ENCODE measurements at places on chromosomes 12 and 14. TPM values are rescaled to one million over a fixed set of nuclear protein-coding genes. Genes with fewer than 3 reads are reported as not detected.

The AQP6 gene
- not detected for total RNA-seq

GRCh38 chr12:90295858-90296257 lies 587.2 kb upstream of the ATP2B1 start:
- no peak for DNase-seq
- H3K27ac ChIP-seq, result no peak overlapping the region
- no peaks in the 10 kb centered on the region for H3K27me3 ChIP-seq
- no peaks in the 10 kb centered on the region for H3K36me3 ChIP-seq

The CMTM5 gene
- not detected for total RNA-seq

DNA sequence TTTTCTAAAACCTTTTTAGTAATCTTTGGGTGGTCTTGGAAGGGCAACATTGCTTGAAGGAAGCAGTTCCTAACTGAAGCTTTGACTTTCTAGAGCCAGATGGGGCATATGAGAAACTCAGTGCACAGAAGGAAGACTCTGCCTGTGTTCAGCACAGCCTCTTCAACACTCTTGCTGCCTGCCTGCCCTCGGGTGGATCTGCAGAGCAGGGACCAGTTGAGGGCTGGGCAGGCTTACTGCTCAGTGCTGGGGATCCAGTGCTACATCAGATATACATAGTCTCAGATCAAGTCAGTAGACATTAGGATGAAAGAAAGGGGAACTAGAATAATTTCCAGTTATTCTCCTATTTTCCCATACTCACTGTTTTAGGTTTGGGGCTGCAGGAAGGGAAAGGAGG lies 29.5 kb upstream of the TMX1 start:
- H3K36me3 ChIP-seq, result no peaks in the 10 kb centered on the region
- H3K27ac ChIP-seq, result no peak overlapping the region
- H3K4me3 ChIP-seq, result no peak overlapping the region
- H3K27me3 ChIP-seq, result peaks cover 4% of the 10 kb centered on the region
- H3K4me1 ChIP-seq, result no peaks in the 10 kb centered on the region

- DNase-seq, result no peak
- H3K27me3 ChIP-seq, result no peaks in the 10 kb centered on the region
- H3K27ac ChIP-seq, result no peak overlapping the region
These were observed 15.6 kb downstream of the ERG28 start for GRCh38 chr14:75645056-75645455.

GRCh38 chr12:123421314-123421713 lies 15.2 kb downstream of the RILPL2 start:
- H3K27me3 ChIP-seq, result no peaks in the 10 kb centered on the region
- H3K4me3 ChIP-seq, result no peak overlapping the region
- DNase-seq, result no peak
- peaks cover 20% of the 10 kb centered on the region for H3K36me3 ChIP-seq
- H3K4me1 ChIP-seq, result no peaks in the 10 kb centered on the region

DNA sequence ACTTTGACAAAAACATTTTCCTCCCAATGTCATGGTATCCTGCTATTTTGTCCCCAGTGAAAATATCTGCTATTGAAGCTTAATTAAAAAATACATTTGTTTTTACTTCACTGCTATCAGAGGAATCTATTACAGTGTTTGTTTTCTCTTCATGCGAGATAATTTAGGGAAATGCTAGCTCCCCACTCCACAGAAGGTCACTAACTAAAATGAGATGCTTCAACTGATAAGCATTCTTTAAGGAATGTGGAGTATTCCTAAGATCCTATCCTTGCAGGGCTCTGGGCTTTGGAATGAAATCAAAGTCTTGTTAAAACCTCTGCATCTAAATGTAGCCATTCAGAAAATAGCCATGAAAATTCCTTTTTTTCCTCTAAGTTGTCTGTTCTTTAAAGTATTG lies 39.5 kb downstream of the PAX9 start:
- H3K36me3 ChIP-seq, result no peaks in the 10 kb centered on the region
- H3K4me3 ChIP-seq, result no peak overlapping the region
- no peak for DNase-seq

GRCh38 chr12:47359310-47360092 lies 279.7 kb upstream of the AMIGO2 start:
- peaks cover 75% of the 10 kb centered on the region for H3K4me1 ChIP-seq
- no peak for DNase-seq
- H3K36me3 ChIP-seq, result no peaks in the 10 kb centered on the region
- H3K4me3 ChIP-seq, result no peak overlapping the region
- no peaks in the 10 kb centered on the region for H3K27me3 ChIP-seq
- H3K27ac ChIP-seq, result peak overlapping the region; percentile 90

- no peak overlapping the region for H3K4me3 ChIP-seq
- H3K4me1 ChIP-seq, result peaks cover 6% of the 10 kb centered on the region
- no peaks in the 10 kb centered on the region for H3K27me3 ChIP-seq
- H3K27ac ChIP-seq, result no peak overlapping the region
- DNase-seq, result peak; percentile 32
These were observed 101.5 kb upstream of the USP15 start for GRCh38 chr12:62158461-62159360.

The NINJ2 gene
- 3.7 TPM for total RNA-seq

The PPP1R1A gene
- total RNA-seq, result not detected

GRCh38 chr14:50676814-50677516 lies 8.9 kb upstream of the SAV1 start:
- H3K4me3 ChIP-seq, result no peak overlapping the region
- H3K4me1 ChIP-seq, result no peaks in the 10 kb centered on the region
- no peaks in the 10 kb centered on the region for H3K27me3 ChIP-seq
- H3K36me3 ChIP-seq, result no peaks in the 10 kb centered on the region
- no peak overlapping the region for H3K27ac ChIP-seq
- no peak for DNase-seq

DNA sequence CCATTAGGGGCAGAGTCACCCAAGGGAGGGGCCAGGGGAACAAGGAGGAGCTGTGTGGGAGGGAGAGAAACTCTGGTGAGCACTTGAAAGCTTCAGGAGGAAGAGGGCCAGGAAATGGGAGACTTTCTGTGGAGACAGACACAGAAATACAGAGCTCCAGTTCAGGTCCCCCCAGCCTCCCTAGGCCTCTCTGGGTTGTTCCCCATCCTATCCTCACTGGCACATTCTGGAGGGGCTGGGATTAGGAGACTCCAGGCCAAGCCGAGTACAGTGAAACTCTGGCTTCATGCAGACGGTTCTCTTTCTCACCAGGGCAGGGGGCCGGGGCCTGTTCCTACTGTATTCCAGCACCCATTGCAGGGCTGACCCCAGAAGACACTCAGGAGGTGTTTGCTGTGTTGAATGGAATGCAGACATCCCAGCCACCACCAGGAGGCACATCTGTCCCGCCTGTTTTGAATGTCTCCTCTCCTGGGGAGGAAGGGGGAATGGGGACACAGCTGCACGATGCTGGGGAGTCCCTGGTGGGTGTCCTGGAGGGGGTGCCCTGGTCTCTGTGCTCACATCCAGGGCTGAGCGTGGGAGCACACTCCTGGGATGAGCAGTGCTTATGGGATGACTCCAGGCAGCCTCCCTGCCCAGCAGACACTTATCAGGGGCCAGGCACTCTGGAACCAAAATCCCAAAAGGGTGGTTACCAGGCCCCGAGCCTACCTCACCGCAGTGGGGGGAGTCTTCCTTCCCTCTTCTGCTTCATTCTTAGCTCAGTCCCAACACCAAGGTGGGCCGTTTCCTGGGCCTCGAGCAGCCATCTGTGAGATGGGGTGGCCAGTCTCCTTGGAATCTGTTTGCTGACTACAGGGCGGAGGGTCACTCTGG lies 5.5 kb upstream of the KRT84 start:
- H3K4me3 ChIP-seq, result no peak overlapping the region
- H3K4me1 ChIP-seq, result no peaks in the 10 kb centered on the region
- DNase-seq, result no peak
- no peak overlapping the region for H3K27ac ChIP-seq

DNA sequence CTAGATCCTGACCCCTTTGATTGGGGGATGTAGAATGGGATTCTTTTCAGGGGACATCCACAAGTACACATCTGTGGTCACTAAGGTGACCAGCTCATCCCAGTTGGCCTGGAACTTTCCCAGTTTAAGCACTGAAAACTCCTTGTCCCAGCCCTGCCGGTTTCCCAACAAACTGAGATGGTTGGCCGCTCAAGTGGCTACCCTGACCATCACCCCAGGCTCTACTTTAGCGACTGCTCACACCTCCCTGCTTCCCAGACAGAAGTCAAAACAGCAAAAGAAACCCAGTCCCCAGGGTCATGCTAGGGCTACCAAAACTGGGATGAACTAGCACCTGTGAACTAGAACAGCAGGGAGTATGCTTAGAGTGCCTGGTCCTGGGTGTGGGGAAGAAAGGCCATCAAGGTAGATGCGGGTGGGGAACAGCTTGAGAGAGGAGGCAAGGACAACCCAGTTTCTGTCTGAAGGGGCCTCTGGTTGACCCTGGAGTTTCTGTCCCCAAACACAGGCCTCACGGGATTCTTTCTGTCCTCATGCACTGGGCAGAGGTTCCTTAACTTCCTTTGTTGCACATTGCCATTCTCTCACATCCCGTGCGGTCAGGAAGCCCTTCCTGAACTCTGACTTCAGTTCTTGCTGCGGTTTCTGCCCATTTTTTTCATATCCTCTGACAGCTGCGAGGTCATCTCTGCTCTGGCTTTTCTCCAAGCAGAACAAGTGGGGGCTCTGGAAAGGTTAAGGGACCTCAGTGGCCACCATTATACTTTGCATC lies 1.6 kb downstream of the LTB4R start:
- peak; percentile 73 for DNase-seq
- H3K27me3 ChIP-seq, result no peaks in the 10 kb centered on the region
- H3K4me1 ChIP-seq, result peaks cover 68% of the 10 kb centered on the region
- peak overlapping the region; percentile 72 for H3K27ac ChIP-seq

The COX6A1 gene
- total RNA-seq, result 158 TPM

The RERGL gene
- total RNA-seq, result not detected

The RNASE1 gene
- 4.9 TPM for total RNA-seq

The LUM gene
- not detected for total RNA-seq

DNA sequence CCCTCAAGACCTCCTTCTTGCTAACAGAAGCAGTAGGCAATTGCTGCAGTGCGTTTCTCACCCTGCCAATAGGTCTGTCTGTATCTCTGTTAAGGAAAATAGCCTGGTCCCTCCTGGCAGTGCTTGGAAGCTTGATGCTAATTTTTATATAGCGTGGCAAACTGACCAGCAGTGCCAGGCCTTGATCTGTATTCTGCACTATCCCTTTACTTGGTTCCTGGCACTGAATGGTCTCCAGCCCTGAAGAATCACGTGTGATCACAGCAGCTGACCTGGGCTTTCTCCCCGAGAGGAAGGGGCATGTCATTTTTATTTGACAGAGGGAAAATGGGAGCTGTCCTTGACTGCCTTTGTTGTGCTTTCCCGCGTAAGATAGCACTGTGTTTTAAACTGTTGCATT lies 48.7 kb upstream of the TRAF3 start:
- H3K4me1 ChIP-seq, result no peaks in the 10 kb centered on the region
- H3K27ac ChIP-seq, result no peak overlapping the region
- DNase-seq, result no peak
- H3K27me3 ChIP-seq, result no peaks in the 10 kb centered on the region
- no peak overlapping the region for H3K4me3 ChIP-seq
- H3K36me3 ChIP-seq, result peaks cover 21% of the 10 kb centered on the region

- no peak for DNase-seq
- H3K36me3 ChIP-seq, result no peaks in the 10 kb centered on the region
- no peaks in the 10 kb centered on the region for H3K4me1 ChIP-seq
- no peaks in the 10 kb centered on the region for H3K27me3 ChIP-seq
- H3K4me3 ChIP-seq, result no peak overlapping the region
These were observed 136.4 kb upstream of the FAR2 start for GRCh38 chr12:29012673-29013072.

DNA sequence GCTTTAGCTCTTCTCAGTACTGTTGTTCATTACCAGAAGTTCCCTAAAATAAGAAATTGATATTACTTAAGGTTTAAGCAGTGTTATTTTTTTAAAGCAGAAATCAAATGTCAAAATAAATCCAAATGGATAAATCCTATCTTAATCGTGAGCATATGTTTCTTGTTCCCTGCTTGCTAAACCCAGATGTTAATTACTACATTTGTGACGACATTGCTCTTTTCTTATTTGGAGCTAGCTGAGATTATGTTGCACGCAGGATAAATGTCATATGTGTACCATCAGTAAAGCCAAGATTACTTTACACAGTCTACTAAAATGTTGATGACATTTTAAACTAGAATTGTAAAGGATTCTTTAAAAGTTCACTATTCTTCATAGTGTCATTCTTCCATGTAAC lies 157.5 kb downstream of the PLCZ1 start:
- no peak overlapping the region for H3K27ac ChIP-seq
- no peaks in the 10 kb centered on the region for H3K4me1 ChIP-seq
- no peak for DNase-seq
- H3K27me3 ChIP-seq, result no peaks in the 10 kb centered on the region

GRCh38 chr14:99280852-99281251 lies 8.9 kb upstream of the BCL11B start:
- no peak overlapping the region for H3K27ac ChIP-seq
- DNase-seq, result no peak
- H3K36me3 ChIP-seq, result no peaks in the 10 kb centered on the region
- H3K4me1 ChIP-seq, result peaks cover 13% of the 10 kb centered on the region
- no peak overlapping the region for H3K4me3 ChIP-seq
- no peaks in the 10 kb centered on the region for H3K27me3 ChIP-seq

The SPIC gene
- not detected for total RNA-seq

- no peaks in the 10 kb centered on the region for H3K27me3 ChIP-seq
- no peak overlapping the region for H3K4me3 ChIP-seq
- DNase-seq, result no peak
- H3K27ac ChIP-seq, result no peak overlapping the region
These were observed 214.5 kb upstream of the IGF1 start for GRCh38 chr12:102694903-102695302.

The HOTAIR gene
- not detected for total RNA-seq

GRCh38 chr14:76894308-76894707 lies 68.1 kb downstream of the LRRC74A start:
- no peak overlapping the region for H3K27ac ChIP-seq
- H3K4me3 ChIP-seq, result no peak overlapping the region
- H3K4me1 ChIP-seq, result no peaks in the 10 kb centered on the region
- no peak for DNase-seq

- no peak overlapping the region for H3K4me3 ChIP-seq
- no peak overlapping the region for H3K27ac ChIP-seq
- H3K36me3 ChIP-seq, result no peaks in the 10 kb centered on the region
- no peak for DNase-seq
These were observed 120.8 kb downstream of the PTCSC3 start for GRCh38 chr14:36055681-36056225.
